ENCODE measurements at places on chromosomes 3 and 15. TPM values are rescaled to one million over a fixed set of nuclear protein-coding genes. Genes with fewer than 3 reads are reported as not detected.

The PXYLP1 gene
- total RNA-seq, result 9.1 TPM

The PPP2R3A gene
- 23.9 TPM for total RNA-seq

The LDHAL6B gene
- not detected for total RNA-seq

The EPM2AIP1 gene
- 22.8 TPM for total RNA-seq

The GPR149 gene
- not detected for total RNA-seq

The SLC24A5 gene
- not detected for total RNA-seq

The WDR53 gene
- total RNA-seq, result 6.8 TPM

The TEX9 gene
- 12.7 TPM for total RNA-seq

The SPATA16 gene
- not detected for total RNA-seq

The CYP1A2 gene
- not detected for total RNA-seq

The NRROS gene
- total RNA-seq, result 0.72 TPM

The STARD5 gene
- total RNA-seq, result 6.5 TPM

The PLA2G4F gene
- total RNA-seq, result not detected

The SMCO1 gene
- total RNA-seq, result not detected

The FGF12 gene
- total RNA-seq, result not detected

The H1-8 gene
- total RNA-seq, result not detected

The B3GNT5 gene
- 0.36 TPM for total RNA-seq

All from osteoblast (primary cell).